Amniotic epithelial cell (primary cell): ENCODE measurements at places on chromosomes 2 and 18.

- DNase-seq, result no peak
Measured at GRCh38 chr18:44425161-44425560, 255.5 kb upstream of the SETBP1 start.

- DNase-seq, result no peak
Measured at GRCh38 chr2:207480521-207481040, 49.2 kb upstream of the CREB1 start.

GRCh38 chr18:80033181-80034067, 810 bp upstream of the RBFA start:
- DNase-seq, result peak; percentile 97

- peak; percentile 23 for DNase-seq
Measured at GRCh38 chr18:25561918-25562317, 210.0 kb upstream of the ZNF521 start.
